ENCODE measurements at places on chromosomes 3 and 15. TPM values are rescaled to one million over a fixed set of nuclear protein-coding genes. Genes with fewer than 3 reads are reported as not detected.

GRCh38 chr3:183538486-183538885 is 17.0 kb downstream of the KLHL6 start:
- no peak overlapping the region for H3K4me3 ChIP-seq
- peaks cover 51% of the 10 kb centered on the region for H3K4me1 ChIP-seq

DNA sequence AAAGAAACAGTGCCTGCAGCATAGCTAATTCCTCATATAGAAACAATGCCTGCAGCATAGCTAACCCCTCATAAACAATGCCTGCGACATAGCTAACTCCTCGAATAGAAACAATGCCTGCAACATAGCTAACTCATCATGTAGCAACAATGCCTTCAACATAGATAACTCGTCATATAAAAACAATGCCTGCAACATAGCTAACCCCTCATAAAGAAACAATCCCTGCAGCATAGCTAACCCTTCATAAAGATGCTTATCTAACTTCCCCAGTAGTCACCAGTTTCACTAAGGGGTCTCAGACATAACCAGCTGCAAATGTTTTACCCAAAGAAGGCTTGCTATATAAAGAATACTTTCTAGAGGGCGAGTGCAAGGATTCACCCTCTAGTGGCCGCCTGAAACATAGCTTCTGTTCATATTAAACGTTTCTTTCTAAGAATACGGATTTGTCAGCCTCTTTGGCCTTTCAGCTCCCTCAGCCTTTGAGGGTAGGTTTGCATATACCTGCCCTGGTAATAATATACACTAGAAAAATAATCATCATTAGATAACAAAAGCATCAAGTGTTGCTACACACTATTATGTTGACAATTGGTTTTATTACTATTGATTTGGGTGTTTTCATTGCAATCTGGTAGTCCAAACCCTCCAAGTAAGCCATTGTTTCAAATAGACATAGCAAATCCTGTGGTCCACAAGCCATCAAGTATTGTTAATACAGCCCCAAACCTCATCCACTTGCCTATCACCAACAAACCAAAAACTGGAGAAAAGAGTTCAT is 44.4 kb upstream of the FAN1 start:
- peaks cover 21% of the 10 kb centered on the region for H3K36me3 ChIP-seq
- no peak overlapping the region for H3K27ac ChIP-seq

HES1 gene
- 0.37 TPM for total RNA-seq

IQCF5 gene
- not detected for total RNA-seq

SCN10A gene
- total RNA-seq = not detected

RARB gene
- total RNA-seq = not detected

FANCD2OS gene
- not detected for total RNA-seq

DNA sequence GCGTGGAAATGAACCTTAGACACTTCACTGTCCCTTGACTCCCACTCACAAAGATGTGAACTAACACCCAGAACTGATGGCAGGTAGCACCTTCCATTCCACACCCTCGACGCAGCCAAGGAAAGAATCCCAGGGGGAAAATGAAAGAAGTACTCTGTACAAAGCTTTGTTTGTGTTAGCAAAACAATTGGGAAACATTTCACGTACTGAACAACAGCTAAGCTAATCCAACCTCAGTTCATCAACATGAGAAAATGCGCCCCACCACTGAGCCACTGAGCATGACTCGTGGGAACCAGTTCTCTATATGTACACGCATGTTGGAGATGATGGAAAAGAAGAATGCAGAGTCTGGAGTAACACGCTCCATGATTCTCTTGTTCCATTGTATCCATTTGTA is 32.0 kb downstream of the CORO2B start:
- no peak overlapping the region for H3K4me3 ChIP-seq
- peaks cover 5% of the 10 kb centered on the region for H3K27me3 ChIP-seq
- no peaks in the 10 kb centered on the region for H3K36me3 ChIP-seq
- no peak overlapping the region for H3K27ac ChIP-seq

DNA sequence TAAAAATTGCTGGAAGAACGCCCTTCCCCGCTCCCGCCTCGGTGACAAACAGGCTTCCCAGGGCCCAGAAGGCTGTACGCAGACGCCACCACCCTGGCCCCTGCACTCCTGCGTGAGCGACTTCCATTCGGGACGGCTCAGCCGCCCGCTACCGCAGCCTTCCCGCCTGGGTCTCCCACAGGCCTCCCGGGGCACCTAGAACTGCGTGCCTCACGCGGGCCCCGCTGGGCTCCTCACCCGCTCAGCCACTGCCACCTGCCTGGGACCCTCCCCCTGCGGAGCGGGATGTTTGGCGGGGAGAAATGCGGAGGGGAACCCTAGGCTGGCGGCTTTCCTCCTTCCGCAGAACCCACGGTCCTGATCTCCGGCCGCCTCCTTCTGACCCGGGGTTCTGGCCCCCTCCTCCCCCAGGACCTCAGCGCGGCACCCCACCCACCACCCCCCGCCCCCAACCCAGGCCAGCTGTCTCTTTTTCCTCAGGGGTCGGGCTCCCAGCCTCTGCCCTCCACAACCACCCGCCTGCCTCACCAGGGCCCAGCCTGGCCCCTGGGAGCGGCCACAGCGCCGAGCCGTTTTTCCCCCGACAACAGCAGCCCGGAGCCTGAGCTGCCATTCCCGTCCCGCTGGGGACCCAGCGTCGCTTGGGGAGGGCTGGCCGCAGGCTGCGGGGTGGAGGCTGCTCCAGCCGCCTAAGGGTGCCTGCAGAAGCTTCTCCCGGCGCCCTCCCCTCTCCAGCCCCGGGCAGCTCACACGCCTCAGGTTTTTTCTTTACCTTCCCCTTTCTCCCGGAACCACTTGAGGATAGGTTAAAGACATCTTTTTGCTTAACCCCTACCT is 27.6 kb upstream of the RAB7A start:
- H3K27ac ChIP-seq = no peak overlapping the region
- no peaks in the 10 kb centered on the region for H3K36me3 ChIP-seq
- peaks cover 2% of the 10 kb centered on the region for H3K27me3 ChIP-seq
- H3K4me3 ChIP-seq = peak overlapping the region; percentile 47
- H3K4me1 ChIP-seq = no peaks in the 10 kb centered on the region
- no peak for DNase-seq

DNA sequence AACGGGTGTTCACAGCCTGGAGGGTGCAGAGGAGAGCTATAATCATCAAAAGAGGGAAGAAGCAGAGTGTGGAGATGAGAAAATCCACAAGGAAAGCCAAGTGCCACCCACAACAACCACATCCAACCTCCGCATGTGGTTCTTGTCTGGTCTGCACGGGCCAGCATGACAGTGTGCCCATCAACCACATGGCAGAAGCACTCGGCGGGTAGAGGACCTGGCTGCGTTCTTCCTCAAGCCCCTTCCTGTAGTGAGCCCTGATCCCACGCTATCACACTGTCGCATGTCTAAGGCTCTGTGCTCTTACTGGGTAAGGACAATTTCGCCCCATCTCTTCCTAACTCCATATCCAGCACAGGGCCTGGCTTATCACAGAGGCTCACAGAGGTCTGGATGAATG is 41.9 kb downstream of the PTPN23 start:
- peak overlapping the region; percentile 57 for H3K27ac ChIP-seq
- peaks cover 12% of the 10 kb centered on the region for H3K4me1 ChIP-seq
- no peaks in the 10 kb centered on the region for H3K27me3 ChIP-seq
- H3K4me3 ChIP-seq = no peak overlapping the region
- H3K36me3 ChIP-seq = peaks cover 35% of the 10 kb centered on the region

GRCh38 chr3:33141006-33141405 is 27.2 kb downstream of the CRTAP start:
- no peaks in the 10 kb centered on the region for H3K27me3 ChIP-seq
- H3K4me1 ChIP-seq = no peaks in the 10 kb centered on the region
- peaks cover 22% of the 10 kb centered on the region for H3K36me3 ChIP-seq
- no peak for DNase-seq
- no peak overlapping the region for H3K27ac ChIP-seq
- no peak overlapping the region for H3K4me3 ChIP-seq

LIPH gene
- not detected for total RNA-seq
